ENCODE measurements at places on chromosomes 6 and 20.

GRCh38 chr6:34146021-34146782 is at the start of gene GRM4:
Gene GRM4 (minus strand): TSS chr6:34146087. CDS start chr6:34133496, 12,591 bp downstream.
- DNase-seq: no peak

- no peak for DNase-seq
Observed at GRCh38 chr20:58822748-58823730, 27.7 kb downstream of the GNAS-AS1 start.

GRCh38 chr6:349491-349921 is 42.0 kb upstream of the IRF4 start:
- no peak for DNase-seq

GRCh38 chr6:104404377-104404776 is 455.3 kb downstream of the HACE1 start:
- no peak for DNase-seq

- no peak for DNase-seq
Observed at GRCh38 chr20:49993301-49993751, 10.5 kb downstream of the SNAI1 start.

- no peak for DNase-seq
Observed at GRCh38 chr6:2257363-2257762, 12.0 kb upstream of the GMDS start.

GRCh38 chr6:41596096-41596685 is 42.1 kb upstream of the MDFI start:
- no peak for DNase-seq

DNA sequence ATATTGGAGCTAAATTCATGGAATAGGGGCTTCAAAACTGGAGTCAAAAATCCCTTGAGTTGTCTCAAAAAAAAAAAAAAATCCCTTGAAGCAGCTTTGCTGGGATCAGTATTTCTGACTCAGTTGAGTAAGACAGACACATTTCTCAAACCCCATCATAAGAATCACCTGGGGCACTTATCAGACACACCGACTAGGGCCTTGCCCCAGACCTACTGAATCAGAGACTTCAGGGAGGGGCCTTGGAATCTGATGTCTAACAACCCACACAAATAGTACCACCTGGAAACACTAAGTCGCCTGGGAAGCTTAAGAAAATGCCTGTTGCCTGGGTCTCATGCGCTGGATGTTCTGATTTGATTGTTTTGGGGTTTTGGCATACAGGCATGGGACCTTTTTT is 44.9 kb upstream of the RNF144B start:
- no peak for DNase-seq

DNA sequence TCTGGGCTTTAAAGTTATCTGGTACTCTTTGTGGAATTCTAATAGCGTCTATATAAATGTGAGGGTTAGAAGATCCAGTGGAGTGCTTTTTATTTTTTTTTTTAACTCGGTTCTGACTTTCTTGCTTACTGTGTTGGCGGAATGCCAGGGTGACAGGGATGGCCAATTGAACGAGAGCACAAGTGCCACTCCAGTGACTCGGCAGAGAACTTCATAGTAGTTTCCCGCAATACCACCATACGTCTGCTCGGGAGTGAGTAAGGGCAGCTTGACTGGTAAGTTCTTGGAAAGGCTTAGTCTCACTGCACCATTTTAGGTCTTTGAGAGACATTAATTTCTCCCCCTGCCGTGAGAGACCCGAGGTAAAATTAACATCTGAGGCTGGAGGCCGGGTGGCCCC is 49.4 kb upstream of the TULP1 start:
- DNase-seq: no peak

DNA sequence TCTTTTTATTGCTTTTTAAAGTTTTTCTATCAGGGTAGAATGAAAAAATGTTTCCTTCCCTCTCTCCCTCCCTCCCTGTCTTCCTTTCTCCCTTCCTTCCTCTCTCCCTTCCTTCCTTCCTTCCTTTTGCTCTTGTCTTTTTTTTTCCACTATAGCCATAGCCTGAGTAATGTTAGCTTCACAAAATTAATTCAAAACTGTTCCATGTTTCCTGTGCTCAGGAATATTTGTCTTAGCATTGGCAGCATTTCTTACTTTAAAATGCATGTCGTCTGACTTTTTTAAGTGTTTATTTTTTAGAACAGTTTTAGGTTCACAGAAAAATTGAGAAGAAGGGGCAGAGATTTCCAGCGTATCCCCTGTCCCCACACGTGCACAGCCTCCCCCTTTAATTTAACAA is 730.8 kb upstream of the CITED2 start:
- DNase-seq: no peak

DNA sequence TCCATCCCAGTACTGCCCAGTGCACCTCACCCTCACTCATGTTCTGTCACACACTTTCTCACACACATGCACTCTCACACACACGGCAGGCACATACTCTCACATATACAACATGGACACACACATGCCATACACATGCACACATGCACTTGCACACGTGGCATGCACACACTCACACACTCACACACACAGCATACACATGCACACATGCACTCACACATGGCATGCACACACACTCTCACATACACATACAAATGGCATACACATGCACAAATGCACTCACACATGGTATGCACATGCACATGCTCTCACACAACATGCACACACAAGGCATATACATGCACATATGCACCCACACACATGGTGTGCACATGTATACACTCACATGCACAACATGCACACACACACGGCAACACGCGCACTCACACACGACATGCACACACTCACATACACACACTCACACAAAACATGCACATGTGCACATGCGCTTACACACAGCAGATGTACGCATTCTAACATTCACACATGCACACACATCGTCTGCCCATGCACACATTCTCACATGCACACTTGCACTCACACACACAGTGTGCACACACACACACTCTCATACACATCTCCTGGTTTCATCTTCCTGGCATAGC is 131.7 kb upstream of the THBS2 start:
- no peak for DNase-seq

- DNase-seq: no peak
Observed at GRCh38 chr6:52293067-52293466, 8.5 kb upstream of the MCM3 start.

GRCh38 chr20:34269996-34270627 is 28.9 kb downstream of the ASIP start:
- no peak for DNase-seq

DNA sequence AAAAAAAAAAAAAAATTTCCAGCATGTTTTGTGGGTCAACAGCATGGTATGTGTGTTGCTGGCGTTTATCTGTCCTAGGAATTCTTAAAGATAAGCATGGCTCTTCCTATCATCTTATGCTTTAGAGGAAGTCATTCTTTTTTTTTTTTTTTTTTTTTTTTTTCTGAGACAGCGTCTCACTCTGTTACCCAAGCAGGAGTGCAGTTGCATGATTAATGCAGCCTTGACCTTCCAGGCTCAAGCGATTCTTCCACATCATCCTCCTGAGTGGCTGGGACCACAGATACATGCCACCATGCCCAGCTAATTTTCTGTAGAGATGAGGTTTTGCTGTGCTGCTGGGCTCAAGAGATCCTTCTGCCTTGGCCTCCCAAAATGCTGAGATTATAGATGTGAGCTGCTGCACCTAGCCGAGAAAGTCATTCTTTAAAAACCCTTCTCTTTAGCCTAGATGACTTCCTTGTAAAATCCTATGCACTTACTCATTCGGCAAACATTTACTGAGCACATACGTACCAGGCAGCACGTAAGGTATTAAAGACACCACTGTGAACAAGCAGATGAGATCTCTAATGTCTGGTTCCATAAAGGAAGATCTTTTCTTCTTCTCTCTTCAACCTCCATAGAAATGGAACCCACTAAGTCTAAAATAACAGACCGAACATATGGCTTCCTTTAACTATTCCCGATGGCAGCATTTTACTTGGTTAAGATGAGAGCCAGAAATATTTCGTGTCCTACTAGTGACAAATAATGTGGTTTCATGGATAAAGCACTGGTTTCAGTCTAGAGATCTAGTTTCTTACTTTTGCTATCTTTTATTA is 122.4 kb downstream of the RIN2 start:
- no peak for DNase-seq

DNA sequence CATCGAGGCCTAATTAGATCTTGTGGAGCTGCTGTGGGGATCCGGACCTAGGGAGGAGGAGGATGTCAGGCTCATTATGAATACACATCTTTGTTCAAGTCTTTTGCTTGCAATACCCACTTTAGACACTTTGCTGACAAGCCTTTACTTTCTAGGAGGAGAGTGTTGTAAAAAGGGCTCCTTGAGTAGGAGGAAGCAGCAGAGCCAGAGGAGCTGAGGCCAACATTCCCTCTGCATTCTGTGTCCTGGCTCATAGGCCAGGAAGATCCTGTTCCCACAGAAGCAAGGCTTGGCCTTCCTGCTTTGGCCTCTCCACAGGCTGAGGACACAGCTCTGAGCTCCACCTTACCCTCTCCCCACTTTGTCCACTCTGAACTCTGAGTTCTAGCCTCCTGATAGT is 67.1 kb downstream of the TPD52L1 start:
- DNase-seq: no peak

All from thoracic aorta (tissue), 2 donors.